ENCODE measurements at places on chromosomes 3 and 15. TPM values are rescaled to one million over a fixed set of nuclear protein-coding genes. Genes with fewer than 3 reads are reported as not detected.

FETUB gene
- total RNA-seq = 0.10 TPM

KLHL24 gene
- total RNA-seq = 8.0 TPM

AADAC gene
- 15.8 TPM for total RNA-seq

OR5H6 gene
- total RNA-seq = not detected

GOLGB1 gene
- 18.6 TPM for total RNA-seq

EOGT gene
- total RNA-seq = 10.2 TPM

SH2D7 gene
- not detected for total RNA-seq

LRRC2 gene
- total RNA-seq = not detected

NAALADL2 gene
- total RNA-seq = not detected

CPNE4 gene
- 4.9 TPM for total RNA-seq

AMOTL2 gene
- 52.4 TPM for total RNA-seq

STRIT1 gene
- not detected for total RNA-seq

GOLGA6B gene
- total RNA-seq = not detected

IRAK2 gene
- total RNA-seq = 17.6 TPM

CCDC9B gene
- total RNA-seq = 25.1 TPM

GCSAM gene
- not detected for total RNA-seq

CPN2 gene
- not detected for total RNA-seq

RYR3 gene
- not detected for total RNA-seq

INSYN1 gene
- total RNA-seq = 1.3 TPM

NOX5 gene
- total RNA-seq = 0.30 TPM

UACA gene
- 34.9 TPM for total RNA-seq

POLQ gene
- 5.9 TPM for total RNA-seq

Data from A549 treated with Mapracorat at 1 μM for 4 hours (cell line).